ENCODE measurements at places on chromosomes 3 and 15.

- no peak for DNase-seq
Observed at GRCh38 chr3:71606582-71606981, 23.1 kb upstream of the FOXP1 start.

- peak; percentile 58 for DNase-seq
Observed at GRCh38 chr3:43786526-43787305, 96.0 kb downstream of the ABHD5 start.

DNA sequence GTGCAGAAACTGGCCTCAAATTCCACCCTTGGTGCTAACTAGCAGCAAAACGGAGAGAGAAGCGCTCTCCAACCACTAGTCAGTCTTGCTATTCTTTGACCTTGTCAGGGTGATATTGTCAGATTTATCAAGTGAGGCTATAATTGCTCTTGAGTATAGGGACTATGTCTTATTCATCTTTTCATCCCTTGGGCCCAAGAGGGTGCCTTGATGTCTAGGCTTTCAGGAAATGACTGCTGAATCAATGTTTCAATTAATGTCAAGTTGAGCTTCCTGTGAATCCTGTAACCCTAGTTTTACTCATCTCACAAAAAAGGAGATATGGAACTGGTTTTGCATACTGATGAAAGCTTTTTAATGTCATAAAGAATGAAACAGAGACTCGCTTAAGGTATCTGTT lies 701.3 kb downstream of the EDEM1 start:
- DNase-seq: no peak

GRCh38 chr3:143267989-143268388 lies 148.4 kb downstream of the CHST2 start:
- DNase-seq: no peak

- DNase-seq: no peak
Observed at GRCh38 chr3:98962189-98962930, 60.9 kb upstream of the DCBLD2 start.

DNA sequence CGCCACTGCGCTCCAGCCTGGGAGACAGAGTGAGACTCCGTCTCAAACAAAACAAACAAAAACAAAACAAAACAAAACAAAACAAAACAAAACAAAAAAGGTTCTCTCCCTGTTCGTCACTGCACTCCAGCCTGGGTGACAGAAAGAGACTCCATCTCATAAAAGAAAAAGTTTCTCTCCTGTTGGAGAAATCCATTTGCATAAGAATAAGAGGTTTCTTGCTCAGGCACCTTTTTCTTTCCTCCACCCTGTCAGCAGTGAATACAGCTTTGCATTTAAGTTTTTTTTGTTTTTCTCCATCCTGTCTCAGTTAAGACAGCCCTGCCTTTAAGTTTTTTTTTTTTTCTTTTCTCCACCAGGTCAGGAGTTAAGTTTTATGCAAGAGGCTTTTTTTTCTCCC lies 109.5 kb downstream of the DPH6 start:
- DNase-seq: no peak

GRCh38 chr3:42651248-42652091 lies 2.0 kb upstream of the ZBTB47 start:
- DNase-seq: no peak

- DNase-seq: no peak
Observed at GRCh38 chr3:107432013-107432515, 54.8 kb downstream of the CCDC54 start.

- DNase-seq: no peak
Observed at GRCh38 chr3:179671747-179672242, 19.0 kb downstream of the USP13 start.

GRCh38 chr3:86991840-86992435 lies 989 bp upstream of the VGLL3 start:
- no peak for DNase-seq

DNA sequence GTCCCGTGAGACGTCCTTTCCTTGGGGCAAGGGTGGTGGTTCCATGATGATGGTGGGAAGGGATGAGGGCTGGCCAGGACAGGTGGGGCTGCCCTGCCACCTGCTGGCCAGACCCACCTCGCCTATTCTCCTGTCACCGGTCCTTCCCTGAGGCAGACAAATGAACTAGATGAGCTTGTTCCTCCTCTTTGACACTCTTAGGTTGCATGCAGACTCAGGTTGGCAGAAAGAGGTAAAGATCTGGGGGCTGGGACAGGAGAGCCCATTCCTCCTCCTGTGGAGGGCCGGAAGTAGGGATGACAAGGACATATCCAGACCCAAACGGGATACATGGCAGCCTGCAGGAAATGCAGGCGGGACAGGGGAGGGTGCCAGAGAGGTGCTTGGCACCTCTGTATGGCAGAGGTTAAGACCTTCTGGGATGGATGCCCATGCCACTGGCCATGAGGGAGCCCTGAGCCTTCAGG lies 38.6 kb downstream of the ACSBG1 start:
- DNase-seq: peak; percentile 55

- DNase-seq: no peak
Observed at GRCh38 chr15:68589053-68589452, 10.3 kb downstream of the CORO2B start.

GRCh38 chr3:122973893-122974615 lies 53.5 kb downstream of the SEMA5B start:
- no peak for DNase-seq

DNA sequence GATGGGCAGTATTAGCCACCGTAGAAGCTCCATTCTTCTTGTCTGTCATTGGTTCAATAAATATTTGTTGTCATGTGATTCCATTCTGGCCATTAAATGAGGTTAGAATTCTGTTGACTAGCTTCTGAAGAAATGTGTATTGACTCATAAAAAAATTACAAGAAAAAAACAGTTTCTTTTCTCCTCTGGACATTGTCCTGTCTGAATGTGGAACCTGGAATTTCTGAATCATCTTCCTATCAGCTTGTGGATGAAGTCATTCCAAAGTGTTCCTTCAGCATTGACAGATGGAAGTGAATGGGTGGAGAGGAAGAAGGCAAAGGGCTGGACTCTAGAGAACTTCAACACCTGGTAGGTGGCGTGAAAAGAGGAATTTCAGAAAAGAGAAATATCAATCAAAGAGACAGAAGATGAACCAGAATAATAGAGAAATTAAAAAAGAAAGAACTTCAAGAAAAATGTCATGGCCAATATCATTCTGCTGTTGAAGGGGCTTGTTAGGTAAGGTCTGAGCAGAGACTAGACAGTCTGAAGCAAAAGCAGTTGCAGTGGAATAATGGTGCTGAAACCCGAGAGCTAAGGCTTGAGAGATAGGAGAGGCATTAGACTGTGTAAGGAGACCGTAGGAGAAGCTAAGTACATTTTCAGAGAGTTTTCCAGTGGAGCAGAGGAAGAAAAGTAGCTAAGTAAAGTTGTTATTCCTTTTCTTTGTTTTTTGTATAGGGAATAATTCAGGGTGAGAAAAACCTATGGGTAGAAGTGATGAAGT lies 806.6 kb downstream of the SQOR start:
- DNase-seq: no peak

DNA sequence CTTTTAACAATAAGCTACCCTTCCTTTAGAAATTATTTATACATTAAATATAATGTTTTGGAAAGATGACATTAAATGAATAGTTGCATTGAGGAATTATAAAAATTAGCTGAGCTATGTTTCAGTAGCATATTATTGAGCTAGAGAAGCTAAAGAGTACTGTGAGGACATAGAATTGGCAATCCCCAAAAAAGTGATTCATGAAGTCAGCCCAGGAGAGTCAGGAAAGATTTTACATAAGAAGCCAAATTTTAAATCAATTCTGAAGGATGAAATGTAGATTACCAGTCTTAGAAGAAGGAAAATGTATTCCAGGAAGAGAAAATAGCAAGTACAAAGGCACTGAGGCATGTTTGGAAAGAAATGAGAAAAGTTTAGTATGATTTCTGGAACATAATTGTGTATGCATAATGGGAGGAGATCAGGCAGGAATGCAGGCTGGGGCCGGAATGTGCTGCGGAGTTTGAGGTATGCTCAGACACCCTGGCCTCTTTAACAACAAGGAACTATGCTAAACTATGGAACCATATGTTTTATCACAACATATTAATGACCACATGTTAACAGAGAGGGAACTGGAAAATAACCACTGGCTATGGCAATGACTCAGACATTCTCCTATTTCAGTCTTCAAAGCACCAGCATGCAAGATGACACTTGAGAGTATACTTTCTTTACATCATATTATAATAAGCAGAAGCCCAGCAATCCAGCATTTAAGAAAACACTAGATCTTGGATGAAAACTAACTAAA lies 103.3 kb upstream of the COL8A1 start:
- no peak for DNase-seq

GRCh38 chr15:85024509-85025336 lies 43.1 kb downstream of the PDE8A start:
- DNase-seq: no peak

DNA sequence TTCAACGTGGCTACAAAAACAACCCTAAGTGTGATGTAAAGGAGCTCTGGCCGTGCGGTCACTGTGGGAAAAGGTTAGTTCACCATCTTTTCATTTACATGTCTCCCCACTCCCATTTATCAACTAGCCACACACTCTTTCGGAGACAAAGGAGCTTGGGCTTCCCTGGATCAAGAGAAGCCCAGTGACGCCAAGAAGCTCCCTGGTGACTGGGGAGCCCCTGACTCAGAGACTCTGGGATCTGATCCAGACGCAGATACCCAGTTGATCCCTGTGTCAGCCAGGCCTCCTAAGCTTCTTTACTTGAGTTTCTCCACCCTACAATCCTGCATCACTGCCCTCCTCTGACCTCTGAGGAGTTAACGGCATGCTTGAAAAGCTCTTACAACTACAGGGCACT lies 43.9 kb downstream of the HEG1 start:
- no peak for DNase-seq

DNA sequence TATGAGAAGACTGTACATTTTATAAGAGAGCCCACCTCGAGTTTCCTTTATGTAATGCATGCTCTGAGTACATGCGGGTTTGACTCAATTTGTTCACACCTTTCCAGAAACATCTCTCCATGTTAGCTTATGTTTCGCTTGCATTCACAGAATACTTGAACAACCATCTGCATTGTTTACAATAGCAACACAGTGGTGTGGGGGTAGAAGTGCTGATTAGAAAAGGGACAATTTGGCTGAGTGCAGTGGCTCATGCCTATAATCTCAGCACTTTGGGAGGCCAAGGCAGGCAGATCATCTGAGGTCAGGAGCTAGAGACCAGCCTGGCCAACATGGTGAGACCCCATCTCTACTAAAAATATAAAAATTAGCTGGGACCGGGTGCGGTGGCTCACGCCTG lies 60.9 kb downstream of the NCEH1 start:
- no peak for DNase-seq

DNA sequence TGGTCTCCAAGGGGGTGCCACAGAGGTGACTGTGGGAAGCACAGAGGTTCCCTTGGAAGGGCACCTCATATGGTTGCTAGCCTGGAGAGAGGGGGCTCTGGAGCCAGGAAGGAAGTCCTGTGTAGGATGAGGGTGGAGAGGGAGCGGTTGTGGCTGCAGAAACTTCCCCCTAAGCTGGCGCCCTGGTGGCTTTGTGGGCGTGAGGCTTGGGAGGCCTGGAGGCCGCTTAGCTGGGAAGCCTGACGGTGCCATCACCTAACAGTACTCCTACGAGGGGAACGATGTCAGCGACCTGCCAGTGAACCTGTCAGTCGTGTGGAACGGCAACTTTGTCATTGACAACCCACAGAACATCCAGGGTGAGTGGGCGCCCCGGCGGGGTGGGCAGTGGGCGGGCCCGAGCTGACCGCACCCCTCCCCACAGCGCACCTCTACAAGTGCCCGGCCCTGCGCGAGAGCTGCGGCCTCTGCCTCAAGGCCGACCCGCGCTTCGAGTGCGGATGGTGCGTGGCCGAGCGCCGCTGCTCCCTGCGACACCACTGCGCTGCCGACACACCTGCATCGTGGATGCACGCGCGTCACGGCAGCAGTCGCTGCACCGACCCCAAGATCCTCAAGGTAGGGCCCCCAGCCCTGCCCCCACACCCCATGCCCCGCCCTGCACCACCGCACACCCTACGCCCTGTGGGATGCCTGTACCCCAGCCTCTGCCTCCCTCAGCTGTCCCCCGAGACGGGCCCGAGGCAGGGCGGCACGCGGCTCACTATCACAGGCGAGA lies 31.0 kb downstream of the PLXNA1 start:
- no peak for DNase-seq

DNA sequence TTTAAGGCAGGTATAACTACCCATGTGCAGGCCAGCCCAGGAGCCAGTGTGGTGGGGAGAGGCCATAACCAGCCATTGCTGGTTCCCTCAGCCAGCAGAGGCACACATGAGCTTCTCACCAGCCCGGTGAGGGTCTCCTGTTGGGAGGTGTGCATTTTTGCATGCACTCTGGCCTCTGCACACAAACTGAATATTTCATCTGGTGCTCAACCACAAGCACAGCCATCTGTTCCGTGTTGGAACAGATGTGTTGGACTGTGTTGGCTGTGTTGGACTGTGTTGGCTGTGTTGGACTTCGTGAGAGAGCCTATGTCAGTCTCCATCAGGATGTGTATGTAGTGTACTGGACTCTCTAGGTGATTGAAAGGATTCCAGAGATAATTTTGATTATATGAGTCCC lies 67.2 kb downstream of the RPL39L start:
- no peak for DNase-seq

DNA sequence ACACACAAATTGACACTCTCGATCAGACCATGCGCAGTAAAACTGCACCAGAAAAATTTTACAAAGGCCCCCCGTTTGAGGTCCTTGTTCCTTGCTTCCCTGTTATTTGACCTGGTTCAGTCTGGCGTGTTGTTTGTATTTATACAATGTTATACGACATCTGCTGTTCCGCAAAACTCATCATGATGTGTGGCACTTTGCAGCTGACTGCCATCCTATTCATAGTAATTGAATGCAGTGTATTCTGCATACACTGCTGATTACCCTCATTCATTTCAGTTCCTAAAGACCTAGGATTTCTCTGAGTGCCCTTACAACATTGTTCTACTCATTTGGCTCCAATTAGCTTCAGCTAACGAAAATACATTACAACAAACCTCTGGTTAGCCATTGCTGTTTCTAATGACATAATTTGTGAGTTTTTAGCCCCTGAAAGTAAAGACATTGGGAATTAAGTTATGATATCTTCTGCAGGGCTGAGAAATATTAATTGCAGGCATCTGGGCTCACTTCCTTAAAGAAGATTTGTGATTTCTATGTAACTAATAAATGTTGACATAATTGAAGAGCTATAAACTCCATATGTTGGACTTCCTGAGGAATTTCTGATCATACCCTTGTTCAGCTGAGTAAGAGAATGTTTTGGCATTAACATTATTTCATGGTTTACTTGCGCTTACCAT lies 75.7 kb downstream of the C3orf38 start:
- no peak for DNase-seq

GRCh38 chr3:192802957-192803899 lies 75.9 kb upstream of the FGF12 start:
- no peak for DNase-seq

DNA sequence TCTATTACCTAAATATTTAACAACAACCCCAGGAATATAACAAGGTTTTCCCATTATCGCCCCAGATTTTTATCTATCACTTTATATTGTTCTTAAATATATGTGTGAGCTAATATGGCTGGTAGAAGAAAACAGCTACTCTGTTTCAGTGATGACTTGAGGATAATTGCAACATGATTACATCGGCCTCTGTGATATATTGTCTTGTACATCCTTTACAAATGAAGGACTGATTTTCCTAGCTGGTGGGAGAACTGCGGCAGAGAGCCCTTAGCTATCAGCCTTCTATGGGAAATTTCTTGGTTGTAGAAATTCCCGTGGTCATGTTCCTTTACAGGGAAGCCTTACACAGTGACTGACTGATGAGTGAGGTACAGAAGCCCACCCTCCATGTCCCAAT lies 110.9 kb upstream of the ZNF717 start:
- no peak for DNase-seq

All from left forelimb (tissue), 1 donor.